Right atrium auricular region (tissue), 2 donors: ENCODE measurements at places on chromosomes 4 and X.
A peak's percentile ranks its signal among the peaks of the same experiment; 100 is the strongest.

GRCh38 chrX:44871931-44872820 is 812 bp upstream of the KDM6A start:
- DNase-seq: peak; percentile 63

GRCh38 chrX:11665168-11666111 is at the start of gene ARHGAP6:
Gene ARHGAP6, minus strand, starts transcription at chrX:11665920. Its CDS starts 1,092 bp downstream, at chrX:11664828.
- DNase-seq: no peak

GRCh38 chr4:147740176-147740575 is 8.3 kb downstream of the ARHGAP10 start:
- no peak for DNase-seq

DNA sequence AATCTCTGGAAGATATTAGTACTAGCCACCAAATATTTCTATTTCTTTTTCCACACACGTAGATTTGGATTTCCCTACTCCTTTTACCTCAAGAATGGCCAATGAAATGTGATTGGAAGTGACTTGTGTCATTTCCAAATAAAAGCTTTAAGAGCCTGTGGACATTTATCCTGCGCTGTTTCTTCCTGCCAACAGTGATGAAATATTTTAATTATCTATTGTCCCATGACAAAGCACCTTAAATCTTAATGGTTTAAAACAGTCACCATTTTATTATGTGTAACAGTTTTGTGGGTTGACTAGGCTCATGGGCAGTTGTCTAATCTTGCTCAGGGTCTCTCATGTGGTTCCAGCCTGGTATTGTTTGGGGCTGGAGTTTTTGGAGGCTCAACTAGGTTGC is 3.5 kb upstream of the PGRMC2 start:
- no peak for DNase-seq

DNA sequence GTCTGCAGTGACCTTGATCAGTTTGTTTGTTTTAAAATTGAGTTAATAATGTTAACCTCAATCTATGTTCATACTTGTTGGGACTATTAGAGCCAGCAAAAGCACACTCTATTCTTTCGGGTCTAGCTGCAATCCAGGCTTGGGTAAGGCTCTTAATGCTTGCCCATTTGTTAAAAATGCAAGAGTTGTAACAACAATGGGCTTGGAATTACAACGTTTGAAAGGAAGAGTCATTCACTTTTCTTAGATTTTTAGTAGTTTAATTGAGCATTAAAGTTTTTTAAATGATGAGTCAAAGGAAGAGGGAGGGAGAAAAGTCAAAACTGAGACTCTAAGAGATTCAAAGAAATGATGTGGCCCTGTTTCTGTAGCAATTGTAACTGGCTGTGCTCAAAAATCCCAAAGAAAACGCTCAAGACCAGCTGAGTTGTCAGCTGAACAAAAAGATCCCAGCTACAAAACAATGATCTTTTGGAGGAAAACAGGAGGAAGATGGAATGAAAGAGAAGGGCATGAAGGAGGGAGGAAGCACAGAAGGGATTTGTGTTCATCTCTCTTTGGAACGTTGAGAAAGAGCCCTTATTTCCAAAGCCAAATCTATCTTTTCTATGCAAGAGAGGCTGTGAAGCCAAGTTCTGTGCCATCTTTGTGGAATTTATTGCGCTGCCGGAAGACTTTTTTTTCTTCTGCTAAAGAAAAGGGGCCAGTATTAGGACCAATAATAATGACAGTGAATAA is 5.5 kb downstream of the SCD5 start:
- DNase-seq: no peak

DNA sequence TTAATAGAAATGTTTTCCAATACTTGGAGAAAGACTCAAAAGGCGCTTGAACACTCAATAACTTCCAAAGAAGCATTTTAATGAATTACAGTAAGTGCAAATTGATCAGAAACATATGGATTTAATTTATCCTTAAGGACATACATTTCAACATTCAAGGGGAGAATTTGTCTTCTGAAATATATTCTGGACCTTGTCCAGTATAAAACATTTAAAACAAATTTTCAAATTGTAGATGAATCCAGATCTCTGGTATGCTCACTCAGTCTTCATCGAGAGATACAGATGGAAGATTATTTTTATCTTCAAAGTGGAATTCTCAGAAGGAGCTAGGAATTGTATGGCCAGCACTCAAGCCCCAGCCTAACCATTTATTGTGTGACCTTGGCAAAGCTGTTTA is 310.4 kb downstream of the ZNF674 start:
- no peak for DNase-seq

- no peak for DNase-seq
Observed at GRCh38 chr4:166259081-166259480, 386.0 kb downstream of the TLL1 start.

- no peak for DNase-seq
Observed at GRCh38 chr4:37802068-37802666, 24.3 kb upstream of the PGM2 start.

DNA sequence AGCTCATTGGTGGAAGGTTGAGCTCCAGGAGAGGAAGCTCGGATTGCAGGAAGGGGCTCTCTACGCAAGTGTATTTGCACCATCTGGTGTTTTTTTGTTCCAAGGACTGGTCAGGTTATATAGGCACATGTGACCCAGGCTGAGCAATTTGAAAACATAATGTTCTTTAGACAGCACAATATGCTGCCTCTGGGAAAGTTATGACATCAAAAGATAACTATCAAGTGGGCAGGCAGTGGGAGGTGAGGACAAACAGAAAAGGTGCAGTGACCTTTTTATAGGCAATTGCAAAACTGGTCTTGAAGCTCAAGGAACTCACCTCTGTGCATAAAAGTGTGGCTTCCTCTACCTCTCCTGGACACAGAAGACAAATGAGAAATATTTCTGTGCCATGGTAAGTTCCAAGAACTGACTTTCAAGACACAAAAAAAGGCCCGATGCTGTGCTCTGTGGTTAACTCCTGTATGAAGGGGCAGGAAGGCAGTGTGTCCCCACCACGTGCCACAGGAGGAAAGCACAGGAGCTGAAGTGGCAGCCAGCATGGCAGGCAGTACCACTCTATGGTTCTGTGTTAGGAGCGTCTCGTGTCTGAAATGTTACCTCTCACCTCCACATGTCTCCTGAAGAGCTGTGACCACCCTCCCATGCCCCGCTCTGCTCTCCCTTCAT is 128.6 kb downstream of the SHROOM3 start:
- DNase-seq: no peak

- DNase-seq: no peak
Observed at GRCh38 chr4:62960415-62960814, 1448.8 kb downstream of the TECRL start.

GRCh38 chrX:53188763-53189162 is 36.2 kb downstream of the KDM5C start:
- DNase-seq: no peak

- DNase-seq: no peak
Observed at GRCh38 chrX:39896951-39897740, 200.6 kb downstream of the BCOR start.

DNA sequence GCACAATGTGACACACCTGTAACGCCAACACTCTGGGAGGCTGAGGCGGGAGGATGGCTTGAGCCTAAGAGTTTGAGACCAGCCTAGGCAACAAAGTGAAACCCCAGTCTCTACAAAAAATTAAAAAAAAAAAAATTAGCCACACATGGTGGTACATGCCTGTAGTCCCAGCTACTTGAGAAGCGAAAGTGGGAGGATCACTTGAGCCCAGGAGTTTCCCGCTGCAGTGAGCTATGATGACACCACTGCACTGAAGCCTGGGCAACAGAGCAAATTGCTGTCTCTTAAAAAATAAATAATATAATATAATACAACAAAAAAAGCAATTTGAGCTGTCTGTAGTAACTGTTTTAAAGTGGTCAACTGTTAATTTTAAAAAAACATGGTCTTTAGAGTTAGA is 13.2 kb downstream of the SPOCK3 start:
- DNase-seq: no peak

DNA sequence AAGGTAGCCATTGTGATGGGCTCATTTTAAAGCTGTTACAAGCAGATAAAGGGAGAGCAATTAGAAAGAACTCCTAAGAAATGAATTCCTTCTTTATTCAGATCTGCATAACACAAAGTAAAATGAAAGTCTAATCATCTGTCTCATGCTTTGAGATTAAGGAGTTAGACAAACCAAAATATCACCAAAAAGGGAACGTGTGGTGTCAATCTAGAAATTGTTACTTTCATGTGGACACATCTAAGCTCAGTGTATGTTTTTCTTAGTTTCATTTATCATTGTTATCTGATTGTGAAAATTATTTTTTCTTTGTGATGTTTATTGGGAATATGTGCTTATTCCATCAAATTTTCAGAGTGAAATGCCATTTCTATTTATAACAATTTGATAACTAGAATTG is 80.3 kb downstream of the BANK1 start:
- no peak for DNase-seq

DNA sequence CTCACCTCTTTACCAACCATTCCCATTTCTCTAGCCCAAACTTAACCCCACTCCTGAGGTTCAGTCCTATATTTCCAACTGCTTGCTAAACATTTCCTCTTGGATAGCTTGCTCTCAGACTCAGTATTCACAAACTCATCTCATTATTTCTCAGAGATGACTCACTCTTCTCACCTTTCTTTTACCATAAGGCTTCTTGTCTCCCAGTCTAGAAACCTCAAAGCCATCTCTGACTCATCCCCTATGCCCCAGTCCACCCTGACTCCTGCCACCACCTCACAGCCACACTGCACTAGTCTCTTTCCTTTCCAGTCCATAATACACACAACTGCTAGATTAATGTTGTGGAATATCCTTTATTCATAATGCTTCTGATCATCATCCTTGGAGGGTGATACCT is 4.8 kb downstream of the FRMPD3 start:
- DNase-seq: no peak
